ENCODE measurements at places on chromosomes 5 and 9.

GRCh38 chr5:124806373-124807077 is 60.1 kb upstream of the ZNF608 start:
- DNase-seq: no peak

DNA sequence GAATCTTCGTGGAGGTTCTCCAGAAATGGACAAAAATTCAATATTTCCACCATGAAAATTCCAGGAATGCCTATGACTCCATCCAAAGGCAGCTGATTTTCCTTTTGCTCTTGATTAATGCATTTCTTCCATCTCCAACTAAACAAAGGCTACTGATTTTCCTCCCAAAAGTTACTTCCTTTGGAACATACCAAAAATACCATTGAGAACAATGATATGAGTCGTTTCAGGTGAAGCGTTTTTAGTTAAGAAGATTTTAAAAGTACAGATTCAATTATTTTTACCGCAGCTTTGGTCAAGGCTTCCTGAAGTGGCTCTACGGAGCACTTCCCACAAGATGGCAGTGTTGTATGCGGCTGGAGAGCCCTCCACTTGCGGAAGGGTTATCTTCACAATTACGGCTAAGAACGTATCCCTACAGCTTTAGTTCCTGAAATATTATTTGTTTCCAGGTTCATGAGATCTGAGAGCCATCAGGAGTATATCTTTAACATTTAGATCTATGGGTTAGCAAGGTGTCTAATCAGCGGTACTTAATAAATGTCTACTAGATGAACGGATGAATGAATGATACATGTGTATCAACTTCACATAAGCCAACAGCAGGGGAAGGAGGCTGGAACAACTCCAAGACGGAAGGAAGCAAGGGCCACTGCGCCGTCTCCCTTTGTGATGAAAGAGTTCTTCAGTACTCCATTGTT is 35.9 kb upstream of the ARSB start:
- peak; percentile 6 for DNase-seq

- no peak for DNase-seq
Observed at GRCh38 chr9:89864731-89865130, 259.9 kb downstream of the GADD45G start.

GRCh38 chr5:119218830-119219782 is 136.7 kb upstream of the TNFAIP8 start:
- DNase-seq: no peak

GRCh38 chr5:73495772-73496335 is 2.4 kb upstream of the BTF3 start:
- no peak for DNase-seq

GRCh38 chr9:92917176-92917800 is 30.0 kb upstream of the FGD3 start:
- no peak for DNase-seq

GRCh38 chr9:89137542-89138462 is 40.8 kb downstream of the SHC3 start:
- DNase-seq: no peak

- no peak for DNase-seq
Observed at GRCh38 chr5:81288021-81288433, 13.4 kb upstream of the ZCCHC9 start.

- DNase-seq: no peak
Observed at GRCh38 chr5:154370119-154370518, 75.7 kb upstream of the SAP30L start.

GRCh38 chr5:91130759-91131158 is 252.4 kb downstream of the ARRDC3 start:
- no peak for DNase-seq

DNA sequence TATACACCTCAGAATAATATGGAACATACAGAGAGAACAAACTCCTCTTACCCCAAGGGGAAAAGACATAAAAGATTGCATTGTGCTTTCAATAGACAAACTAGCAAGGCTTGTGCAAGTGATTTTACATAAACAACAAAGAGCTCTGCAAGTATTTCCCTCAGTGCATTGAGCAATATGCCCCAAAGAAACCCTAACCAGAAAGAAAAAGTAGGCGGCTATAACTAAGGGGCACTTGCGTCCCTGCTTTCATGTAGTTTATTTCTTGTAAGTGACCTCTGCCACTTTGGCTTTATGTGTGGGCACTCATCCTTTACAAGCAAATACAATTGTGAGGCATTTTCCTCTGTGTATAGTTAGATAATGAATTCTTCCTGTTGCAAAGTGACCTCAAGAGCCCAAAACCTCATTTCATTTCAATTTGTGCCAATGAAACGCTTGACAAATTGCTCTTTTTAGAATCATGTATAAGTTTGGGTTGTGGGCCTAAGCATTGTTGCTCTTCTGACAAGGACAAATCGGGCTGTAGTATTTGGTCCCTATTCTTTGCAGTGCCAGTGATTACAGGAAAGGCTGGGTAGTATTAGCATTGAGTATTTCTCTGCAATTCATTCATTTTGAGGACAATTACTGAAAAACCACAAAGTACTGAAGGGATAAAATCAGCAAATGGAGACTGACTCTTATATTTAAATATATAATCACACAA is 282.2 kb downstream of the DTWD2 start:
- DNase-seq: no peak

DNA sequence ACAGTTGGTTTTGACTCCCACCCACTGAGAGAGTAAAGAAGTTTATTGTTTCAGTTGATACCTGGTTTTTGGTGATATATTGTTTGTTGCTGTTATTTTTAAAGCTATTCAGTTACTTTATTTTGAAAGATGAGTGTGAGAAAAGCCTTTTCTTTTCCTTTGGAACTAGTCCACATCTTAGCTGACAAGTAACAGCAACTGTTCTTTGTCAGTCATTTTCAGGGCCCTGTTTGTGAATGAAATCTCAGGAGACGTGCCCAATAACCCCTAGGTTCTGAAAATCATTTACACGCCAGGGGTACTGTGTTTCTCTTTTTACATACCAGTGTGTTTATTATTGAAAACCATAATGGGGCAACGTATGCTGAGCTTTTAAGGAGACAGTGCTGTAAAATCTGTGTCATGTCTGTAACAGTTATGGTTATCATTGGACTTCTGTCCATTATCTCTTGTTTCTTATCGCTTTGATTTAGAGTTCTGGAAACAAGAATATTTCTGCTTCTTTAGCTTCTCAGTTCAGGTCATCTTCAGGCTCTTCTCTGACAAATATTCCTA is 75.0 kb downstream of the LIX1 start:
- DNase-seq: no peak

DNA sequence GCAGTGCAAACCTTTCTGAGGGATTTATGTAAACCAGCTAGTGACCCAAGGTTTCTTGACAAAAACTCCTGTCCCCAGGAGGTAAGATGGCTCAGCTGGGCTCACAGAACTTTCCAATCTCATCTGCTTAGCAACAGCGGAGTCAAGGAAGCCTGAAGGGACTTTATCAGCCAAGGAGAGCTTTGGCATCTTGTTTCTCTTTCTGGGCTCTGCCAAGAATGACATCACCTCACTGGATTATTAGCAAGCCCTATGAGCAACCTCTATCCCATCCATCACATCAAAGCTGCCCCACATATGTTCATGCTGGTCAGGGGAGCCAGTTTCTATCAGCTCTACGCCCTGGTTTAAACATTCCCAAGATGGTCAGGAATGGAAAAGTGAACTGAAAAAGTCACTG is 461.3 kb downstream of the ENC1 start:
- DNase-seq: no peak

GRCh38 chr9:16828340-16829281 is 41.9 kb downstream of the BNC2 start:
- DNase-seq: no peak

GRCh38 chr5:111454776-111455175 is 57.6 kb downstream of the STARD4 start:
- DNase-seq: no peak

- no peak for DNase-seq
Observed at GRCh38 chr5:90930756-90931431, 372.3 kb downstream of the ADGRV1 start.

DNA sequence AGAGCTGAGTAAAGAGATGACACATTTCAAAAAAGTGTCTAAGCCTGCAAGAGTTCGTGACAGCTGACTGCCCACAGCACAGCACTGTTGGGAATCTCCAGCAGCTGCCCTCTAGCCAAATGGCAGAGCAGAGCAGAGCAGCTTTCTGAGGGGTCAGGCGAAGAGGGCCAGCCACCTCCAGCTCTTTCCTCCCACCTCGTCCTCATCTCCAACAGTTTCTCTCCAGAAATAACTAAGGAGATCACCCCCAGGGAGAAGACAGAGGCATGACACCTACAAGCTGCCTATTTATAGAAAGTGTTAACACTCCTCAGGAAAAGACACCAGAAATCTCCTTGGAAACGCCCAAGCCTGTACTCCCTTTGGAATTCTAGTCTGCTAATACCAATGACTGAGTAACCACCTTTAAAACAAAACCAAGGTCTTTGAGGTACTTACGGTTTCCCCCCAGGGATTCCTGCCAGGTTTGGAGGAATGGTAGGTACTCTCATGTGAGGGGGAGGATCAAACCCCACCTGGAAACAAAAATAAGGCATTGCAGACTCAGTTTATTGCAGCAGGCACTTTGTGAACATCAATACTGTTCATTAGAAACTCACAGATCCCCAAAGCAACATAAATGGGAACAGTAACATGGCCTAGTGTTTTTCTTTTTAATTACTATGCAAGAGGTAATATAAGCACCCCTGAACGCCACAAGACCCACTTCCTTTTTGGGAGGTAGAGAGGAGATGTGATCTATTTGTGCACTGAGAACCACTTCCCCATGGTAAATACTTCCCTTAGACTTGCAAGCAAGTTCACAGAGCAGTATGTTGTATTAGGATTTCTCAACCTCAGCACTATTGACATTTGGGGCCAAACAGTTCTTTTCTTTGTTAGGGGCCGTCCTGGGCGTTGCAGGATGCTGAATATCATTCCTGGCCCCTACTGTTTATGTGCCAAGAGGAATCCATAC is 79.3 kb downstream of the TLE1 start:
- no peak for DNase-seq

GRCh38 chr9:107782381-107782780 is 292.8 kb upstream of the KLF4 start:
- no peak for DNase-seq

GRCh38 chr5:149913436-149914419 is 30.9 kb downstream of the PDE6A start:
- DNase-seq: no peak

- no peak for DNase-seq
Observed at GRCh38 chr5:59061377-59061776, 478.5 kb downstream of the RAB3C start.

DNA sequence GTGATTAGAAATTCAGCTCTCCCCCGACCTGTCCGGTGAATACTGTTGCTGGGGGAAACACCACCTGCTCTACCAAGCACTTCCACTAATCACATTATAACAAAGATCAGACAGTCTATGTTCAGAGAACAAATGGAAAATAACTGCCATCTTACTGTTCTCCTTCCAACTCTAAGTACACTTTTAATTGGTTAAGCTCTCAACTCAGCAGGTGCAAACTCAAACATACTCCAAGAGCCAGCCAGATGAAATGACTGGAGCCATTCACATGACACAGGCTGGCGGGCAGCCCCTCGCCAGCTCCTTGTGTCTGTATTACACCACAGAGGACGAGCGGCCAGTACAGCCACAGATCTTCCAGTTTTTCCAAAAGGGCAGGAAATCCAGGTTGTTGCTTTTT is 16.1 kb downstream of the LIFR start:
- DNase-seq: no peak

DNA sequence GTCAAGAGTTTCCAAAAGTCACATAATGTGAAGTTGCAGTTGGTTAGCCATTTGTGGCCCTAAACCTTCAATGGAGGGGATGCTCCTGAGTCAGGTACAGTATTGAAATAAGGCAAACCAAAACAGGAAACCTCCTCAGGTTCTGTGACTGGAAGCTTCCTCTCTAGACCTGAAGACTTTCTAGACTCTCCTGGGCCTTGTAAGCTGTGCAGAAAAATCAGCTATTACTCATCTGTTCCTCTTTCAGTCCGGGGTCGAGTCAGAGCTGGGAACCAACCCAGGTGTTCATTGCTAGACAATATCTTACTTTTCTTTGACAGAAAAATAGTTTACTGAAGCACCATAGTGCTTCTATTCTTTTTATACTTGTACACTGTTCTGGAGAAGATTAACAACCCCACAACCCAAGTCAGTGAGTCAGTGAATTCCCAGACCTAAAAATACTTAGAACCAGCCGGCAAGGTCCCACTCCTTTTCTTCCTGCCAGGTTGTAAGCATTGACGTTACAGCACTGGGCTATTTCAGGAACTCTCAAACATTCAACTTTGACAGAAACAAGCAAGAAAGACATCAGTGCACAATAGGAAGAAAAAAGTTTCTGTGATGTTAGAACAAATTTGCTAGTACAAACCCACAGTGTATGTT is 47.3 kb downstream of the FSTL4 start:
- DNase-seq: no peak

DNA sequence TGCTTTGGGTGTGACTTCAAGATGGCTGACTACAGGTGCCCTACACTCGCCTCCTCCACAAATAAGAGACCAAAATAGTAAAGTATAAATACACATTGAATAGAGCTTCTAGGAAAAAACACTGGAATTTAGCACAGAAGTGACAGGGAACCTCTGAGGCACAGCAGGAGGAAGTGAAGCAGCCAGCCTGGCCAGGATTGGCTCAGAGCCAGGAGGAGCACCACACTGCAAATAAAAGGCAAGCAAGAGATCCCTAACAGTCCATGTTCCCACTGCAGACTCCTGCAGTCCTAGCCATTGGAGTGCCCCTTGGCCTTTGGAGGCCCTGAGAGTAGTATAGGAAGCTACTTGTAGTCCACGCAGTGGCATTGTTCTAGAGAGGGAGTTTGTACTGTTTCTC is 186.7 kb upstream of the TLX3 start:
- DNase-seq: no peak
